Ecto neural progenitor cell (in vitro differentiated cells): ENCODE measurements at places on chromosomes 7 and 10.
A peak's percentile ranks its signal among the peaks of the same experiment; 100 is the strongest.

DNA sequence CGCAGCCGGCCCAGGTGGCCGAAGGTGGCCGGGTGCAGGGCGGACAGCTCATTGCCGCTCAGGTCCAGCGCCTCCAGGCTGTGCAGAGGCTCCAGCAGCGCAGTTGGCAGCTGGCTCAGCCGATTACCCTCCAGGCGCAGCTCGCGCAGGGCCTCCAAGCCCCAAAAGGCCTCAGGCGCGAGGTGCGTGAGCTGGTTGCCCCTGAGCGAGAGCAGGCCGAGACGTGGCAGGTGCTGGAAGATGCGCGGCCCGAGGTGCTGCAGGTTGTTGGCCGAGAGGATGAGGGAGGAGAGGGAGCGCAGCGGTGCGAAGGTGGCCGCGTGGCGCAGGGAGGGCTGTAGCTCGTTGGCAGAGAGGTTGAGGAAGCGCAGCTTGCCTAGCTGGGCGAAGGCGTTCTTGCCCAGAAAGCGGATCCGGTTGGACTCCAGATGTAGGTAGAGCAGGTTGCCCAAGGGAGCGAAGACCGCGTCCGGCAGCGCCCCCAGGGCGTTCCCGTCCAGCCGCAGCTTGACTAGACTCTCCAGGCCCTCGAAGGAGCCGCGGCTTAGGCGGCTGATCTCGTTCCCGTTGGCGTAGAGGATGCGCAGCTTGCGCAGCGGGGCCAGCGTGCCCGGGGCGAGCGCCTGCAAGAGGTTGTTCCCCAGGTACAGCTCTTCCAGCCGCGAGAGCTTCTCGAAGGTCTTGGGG lies 923 bp downstream of the TRIL start:
- peak; percentile 77 for DNase-seq

DNA sequence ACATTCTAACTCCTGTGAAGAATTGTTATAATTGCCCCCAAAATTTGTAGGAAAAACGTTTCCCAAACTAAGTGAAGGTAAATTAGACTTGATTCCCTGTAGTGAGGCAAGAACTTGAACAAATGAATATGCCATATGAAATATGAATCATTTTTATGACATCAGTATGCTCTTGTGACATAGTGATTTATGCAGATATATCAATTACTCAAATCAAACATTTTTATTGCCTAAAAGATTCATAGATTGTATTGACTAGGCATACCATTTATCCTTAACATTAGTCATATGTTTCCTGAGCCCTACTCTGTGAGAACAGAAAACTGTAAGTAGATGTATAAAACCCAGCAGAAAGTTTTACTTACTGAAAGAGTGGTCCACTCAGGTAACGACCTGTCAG lies 245.6 kb downstream of the MALRD1 start:
- no peak for DNase-seq

DNA sequence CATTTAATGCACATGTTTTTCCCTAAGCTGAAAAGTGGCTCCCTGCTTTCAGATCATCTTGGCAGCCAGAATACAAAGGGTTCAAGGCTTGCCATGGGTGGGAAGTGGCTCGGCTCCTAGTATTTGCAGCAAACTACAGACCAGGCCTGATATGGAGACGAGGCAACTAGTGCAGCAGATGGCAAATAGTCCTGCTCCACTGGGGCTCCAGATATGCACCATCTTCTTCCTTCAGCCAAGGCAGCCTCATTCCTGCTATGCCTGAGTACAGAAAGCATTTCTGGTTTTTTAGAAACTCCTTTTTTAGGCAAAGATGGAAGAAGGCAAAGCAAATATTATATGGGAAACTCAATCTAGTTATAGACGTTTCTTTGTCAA lies 23.9 kb downstream of the LRRC4 start:
- DNase-seq, result no peak

DNA sequence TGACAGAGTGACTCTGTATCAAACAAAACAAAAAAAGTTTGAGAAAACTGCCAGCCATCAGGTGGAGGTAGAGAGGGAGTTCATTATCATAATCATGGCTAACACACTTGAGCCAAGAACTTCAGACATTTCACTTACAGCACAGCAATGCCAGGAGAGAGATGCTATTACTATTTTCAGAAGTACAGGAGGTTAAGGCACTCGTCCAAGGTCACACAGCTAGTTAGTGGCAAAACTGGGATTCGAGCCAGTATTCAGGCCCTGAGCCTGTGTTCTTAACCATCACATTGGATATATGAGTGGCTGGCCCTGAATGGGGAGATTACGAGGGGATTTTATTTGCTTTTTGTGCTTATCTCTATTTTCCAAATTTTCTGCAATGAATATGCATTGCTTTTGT lies 24.8 kb upstream of the UNC5B start:
- DNase-seq, result no peak

DNA sequence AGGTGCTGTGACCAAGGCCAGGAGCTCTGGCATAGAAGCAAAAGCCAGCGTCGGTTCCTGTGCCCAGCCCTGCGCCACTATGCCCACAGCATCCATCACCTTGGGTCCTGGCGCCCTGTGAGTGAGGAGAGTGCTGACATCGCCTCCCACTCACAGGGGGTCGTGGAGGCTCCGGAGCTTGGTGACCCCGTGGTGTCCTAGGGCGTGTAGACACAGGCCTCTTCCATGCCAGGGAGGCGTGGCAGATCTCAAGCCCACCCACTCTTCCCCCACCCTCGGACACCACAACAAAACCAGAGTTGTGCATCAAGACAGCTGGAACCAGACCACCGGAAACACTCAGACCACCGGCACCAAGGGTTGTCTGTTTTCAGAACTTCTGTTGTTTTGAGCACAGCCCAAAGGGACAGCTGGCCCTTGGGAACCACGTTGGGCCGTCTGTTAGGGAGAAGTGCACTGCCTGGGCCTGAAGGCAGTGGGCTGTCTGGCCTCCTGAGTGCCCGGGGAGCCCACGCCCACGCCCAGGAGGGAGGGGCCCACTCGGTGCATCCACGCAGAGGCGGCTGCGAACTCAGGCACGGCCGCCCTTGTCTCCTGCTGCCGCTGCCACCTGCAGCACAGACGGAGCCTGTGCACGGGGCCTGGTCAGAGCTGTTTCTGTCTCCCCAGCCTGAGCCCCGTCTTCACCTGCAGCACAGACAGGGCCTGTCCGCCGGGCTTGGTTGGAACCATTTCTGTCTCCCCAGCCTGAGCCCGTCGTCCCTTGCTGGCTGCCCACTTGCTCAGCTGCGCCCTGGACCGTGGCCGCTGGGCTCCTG lies 106.3 kb downstream of the INPP5A start:
- no peak for DNase-seq

DNA sequence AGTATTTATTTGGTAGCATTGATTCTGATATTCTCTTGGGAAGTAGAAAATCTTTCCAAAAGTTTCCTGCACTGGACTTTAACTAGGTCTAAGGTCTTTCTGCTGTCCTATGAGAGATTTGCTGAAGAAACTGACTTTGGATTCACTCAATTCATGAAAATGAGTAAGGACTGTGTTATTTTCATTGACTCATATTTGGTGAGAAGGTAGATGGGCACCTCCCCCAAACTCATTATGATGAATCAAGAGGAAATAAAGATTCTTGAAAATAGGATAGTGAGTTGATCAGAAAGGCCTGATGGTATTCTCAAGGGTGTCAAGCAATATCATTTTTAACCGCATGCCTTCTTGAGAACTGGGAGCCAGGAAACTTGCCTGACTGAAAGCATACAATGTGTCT lies 110.3 kb downstream of the RNF133 start:
- DNase-seq, result no peak

GRCh38 chr10:33139181-33139646 lies 181.2 kb upstream of the ITGB1 start:
- no peak for DNase-seq

- no peak for DNase-seq
These were observed 31.4 kb upstream of the FAM133B start for GRCh38 chr7:92621561-92622023.

GRCh38 chr7:20597339-20597738 lies 18.1 kb upstream of the ABCB5 start:
- no peak for DNase-seq

GRCh38 chr10:62796896-62797295 lies 7.6 kb upstream of the ADO start:
- DNase-seq, result no peak

GRCh38 chr7:25732766-25733217 lies 419.2 kb upstream of the NFE2L3 start:
- peak; percentile 59 for DNase-seq

GRCh38 chr10:119431034-119431772 lies 111.3 kb downstream of the RGS10 start:
- DNase-seq, result no peak

DNA sequence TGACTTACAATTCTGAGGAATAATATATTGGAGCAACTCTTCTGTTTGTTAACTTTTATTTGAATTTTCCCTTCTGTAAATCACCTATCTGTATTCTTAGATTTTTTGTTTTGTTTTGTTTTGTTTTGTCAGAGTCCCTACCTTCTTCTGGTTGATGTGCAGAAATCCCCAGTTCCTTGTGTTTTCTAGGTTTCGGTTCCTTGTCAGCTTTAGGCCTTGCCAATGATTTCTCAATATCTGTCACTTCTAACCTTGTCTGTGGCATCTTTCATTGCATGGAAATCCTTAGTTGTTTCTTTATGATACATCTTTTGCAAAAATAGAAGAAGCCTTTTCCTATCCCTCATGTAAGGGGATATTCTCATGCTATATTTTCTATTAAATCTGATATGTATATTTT lies 21.7 kb upstream of the ST8SIA6 start:
- no peak for DNase-seq

DNA sequence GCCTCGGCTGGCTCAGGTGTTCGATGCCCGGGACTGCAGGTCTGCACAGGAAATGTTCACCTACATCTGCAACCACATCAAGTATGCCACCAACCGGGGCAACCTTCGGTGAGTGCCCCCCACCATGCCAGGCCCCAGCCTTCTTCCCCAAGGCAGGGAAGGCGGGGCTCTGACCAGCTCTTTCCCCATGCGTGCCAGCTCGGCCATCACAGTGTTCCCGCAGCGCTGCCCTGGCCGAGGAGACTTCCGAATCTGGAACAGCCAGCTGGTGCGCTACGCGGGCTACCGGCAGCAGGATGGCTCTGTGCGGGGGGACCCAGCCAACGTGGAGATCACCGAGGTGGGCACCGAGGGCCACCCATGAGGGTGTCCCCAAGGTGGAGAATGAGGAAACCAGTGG lies 7.5 kb downstream of the NOS3 start:
- peak; percentile 48 for DNase-seq

DNA sequence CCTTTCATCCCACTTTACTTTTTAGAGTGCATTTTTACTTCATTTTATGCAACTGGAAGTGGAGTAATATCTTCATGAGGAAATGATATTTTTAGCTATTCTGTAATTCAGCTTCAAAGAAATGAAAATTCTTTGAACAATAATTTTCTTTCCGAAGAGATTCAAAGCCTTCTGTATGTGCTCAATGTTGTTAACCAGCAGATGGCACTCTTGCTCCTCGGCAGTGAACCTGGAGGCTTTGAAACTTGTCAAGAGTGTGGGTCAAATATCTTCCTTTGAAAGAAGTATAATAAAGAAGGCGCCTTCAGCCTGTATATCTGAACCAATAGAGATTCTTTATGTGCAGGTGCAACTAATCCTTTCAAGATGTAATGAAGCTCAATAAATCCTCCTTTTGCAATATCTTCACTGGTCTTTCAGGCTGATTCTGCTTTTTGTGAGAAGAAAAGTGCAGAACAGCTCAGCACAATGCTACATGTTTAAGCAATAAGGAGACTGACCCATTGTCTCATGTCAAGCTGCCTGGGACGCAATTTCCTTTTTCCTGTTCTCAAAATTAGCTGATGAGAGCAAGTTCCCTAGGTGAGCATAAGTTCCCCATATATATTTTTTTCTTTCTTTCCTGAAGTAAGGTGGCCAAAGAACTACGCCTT lies 258.4 kb downstream of the SEMA3A start:
- peak; percentile 57 for DNase-seq

DNA sequence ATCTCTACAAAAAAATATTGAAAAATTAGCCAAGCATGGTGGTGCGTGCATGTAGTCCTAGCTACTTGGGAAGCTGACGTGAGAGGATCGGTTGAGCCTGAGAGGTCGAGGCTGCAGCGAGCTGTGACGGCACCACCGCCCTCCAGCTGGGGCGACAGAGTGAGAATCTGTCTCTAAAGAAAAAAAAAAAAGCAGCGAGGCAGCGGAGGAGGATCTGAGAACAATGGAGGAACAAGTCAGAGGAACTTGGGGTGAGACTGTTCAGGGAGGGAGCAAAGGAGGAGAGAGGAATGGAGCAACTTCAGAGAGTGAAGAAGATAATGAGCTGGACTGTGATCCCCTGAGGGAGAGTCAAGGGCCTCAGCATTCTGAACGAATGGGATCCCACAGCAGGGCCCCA lies 85.4 kb downstream of the MKX start:
- no peak for DNase-seq

DNA sequence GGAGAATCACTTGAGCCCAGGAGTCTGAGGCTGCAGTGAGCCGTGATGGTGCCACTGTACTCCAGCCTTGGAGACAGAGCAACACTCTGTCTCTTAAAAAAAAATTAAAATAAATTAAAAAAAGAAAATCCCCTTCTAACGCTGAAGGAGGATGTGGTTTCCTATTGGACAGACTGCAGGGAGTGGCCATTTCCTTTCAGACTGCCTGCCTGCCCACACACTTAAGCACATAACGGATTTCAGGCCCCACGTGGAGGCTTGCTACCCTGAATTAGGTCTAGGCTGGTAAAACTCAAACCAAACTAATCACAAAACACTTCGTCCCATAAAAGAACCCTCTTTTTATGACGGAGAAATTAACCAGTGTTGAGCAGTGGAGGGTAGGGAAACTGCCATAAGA lies 34.0 kb downstream of the GATA3 start:
- no peak for DNase-seq

DNA sequence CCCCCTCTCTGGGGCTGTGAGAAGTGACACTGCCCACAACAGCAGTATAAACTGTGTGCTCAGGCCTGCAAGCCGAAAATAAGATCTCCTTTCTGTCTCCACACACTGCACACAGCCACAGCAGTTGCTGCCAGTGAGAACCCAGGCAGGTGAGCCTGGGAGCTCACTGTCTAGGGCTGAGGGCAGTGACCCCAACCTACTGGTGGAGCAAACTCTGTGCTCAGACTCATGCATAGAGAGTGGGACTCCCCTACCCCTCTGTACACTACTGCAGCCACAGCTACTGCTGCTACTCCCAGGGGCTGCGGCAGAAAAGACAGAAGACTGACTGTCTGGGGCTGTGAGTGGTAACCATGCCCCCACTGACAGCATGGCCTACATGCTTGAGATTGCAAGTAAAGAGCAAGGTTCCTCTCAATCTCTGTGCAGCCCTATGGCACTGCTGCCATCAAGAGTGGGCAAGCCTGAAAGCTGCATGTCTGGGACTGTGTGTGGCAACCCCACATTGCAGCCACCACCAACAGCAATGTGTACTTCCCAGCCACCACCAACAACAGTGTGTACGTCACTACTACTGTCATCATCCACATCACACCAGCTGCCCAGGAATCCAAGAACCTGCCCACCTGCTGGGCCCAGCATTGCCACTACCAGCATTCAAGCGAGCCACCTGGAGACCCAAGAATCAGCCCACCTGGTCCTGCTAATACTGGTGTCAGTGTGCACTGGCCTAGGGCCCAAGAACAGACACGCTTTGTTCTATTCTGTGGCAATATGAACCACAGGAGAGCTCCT lies 226.1 kb downstream of the XPNPEP1 start:
- no peak for DNase-seq

- no peak for DNase-seq
These were observed 37.1 kb downstream of the COL26A1 start for GRCh38 chr7:101399759-101400158.
